ENCODE measurements at places on chromosomes 5 and 9.
A peak's percentile ranks its signal among the peaks of the same experiment; 100 is the strongest.

GRCh38 chr9:114681594-114682332 lies at the start of gene TEX48:
Gene TEX48, minus strand, starts transcription at chr9:114682192. Its CDS starts 10,469 bp downstream, at chr9:114671723.
- DNase-seq: peak; percentile 85

DNA sequence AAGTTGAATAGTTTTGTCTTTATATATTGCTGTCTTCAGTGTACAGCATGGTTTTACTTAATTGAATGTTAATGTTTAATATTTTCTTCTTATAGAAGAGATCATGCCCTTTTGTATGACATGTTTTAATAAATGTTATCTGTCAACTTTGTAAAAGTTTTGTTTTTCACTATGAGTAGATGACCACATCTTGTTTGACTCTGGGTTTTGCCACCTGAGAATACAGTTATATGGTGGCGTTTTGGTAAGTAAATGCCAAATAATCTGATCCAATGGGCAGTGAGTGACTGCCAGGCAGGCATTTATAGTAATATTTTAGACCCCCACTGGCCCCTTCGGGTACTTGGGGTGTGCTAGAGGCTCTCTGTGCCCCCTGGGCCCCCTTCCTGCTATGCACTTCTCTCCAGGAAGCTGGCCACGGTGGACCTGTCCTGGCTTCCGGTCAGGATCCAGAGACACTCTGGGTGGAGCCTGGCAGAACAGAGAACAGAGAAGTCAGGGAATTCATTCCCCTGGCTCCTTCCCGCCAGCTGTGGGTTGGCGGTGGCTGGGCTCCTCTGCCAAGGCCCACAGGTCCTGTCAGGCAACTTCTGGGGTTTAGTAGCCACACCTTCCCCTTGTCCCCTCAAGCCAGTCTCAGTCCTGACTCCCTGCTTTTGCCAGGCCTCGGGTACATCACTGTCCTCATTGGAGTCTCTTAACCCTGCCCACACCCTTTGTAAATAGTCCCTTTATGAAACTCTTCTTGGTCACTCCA lies 22.2 kb upstream of the ZBTB34 start:
- DNase-seq: no peak

DNA sequence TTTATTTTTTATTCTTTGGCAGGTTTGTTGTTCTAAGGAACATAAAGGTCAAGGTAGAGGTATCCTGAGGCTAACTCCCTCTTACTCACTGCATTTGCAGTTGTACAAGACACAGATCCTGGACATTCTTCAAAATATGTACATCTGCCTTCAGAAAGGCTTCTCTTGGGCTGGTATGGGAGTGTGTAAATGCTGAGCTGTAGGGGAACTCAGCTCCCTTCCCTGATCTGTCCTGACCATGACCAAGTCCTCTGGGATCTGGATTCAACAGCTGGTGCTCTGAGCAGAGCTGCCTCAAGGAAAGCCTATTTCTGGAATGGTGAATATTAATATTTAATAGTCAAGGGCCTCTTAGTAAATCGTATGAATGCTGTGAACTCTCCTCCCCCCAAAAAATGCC lies 117.4 kb downstream of the PRKACG start:
- no peak for DNase-seq

DNA sequence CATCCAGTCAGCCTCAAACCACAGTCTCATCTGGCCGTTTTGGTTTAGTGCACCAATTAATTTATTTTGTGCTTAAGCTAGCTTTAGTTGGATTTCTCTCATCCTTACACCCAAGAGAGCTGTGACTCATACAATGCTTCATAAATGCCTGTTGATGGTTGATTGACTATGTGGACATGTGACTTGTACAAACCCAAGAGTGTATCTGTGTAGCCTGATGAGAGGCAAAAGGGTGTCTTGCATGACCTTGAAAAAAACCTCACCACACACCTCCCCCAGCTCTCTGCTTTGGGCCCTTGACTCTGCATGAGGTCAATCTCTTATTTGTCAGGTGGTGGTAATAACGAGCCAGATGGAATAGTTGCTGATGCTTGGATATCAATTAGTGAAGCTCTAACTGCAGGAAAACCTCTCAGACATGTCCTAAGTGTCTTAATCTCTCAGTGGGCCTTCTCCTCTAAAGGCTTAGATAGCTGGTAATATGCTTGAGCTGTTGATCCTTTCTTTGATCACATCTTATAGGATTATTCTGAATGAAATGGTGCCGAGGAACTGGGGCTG lies 10.6 kb upstream of the GLRA1 start:
- no peak for DNase-seq

DNA sequence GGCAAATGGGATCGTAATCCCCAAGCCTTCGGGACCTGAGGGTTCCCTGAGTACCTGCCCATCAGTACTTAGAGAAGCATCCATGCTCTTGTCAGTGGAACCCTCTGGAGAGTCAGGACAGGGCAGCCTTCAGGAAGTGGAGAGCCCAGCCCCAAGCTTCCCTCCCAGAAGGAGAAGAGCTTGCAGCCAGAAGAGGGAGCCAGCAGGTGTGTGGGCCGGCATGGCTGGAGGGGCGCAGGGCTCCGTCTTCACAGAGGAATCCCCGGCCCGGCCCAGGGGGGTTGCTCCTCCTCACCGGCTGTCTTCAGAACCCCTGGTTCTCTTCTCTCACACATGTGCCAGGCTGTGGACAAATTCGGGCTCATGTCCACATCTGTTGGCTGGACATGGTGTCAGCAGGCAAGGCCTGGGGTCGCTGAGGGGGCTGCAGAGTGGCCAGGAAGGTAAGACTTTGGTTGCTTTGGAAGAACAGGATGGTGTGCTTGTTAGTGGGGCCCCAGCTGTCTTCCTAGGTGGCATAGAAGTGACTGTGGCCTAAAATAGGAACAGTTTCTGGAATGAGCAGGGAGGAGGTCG lies 58.9 kb upstream of the RXRA start:
- DNase-seq: no peak

- DNase-seq: no peak
Measured at GRCh38 chr5:149445739-149446369, 66.8 kb upstream of the IL17B start.

DNA sequence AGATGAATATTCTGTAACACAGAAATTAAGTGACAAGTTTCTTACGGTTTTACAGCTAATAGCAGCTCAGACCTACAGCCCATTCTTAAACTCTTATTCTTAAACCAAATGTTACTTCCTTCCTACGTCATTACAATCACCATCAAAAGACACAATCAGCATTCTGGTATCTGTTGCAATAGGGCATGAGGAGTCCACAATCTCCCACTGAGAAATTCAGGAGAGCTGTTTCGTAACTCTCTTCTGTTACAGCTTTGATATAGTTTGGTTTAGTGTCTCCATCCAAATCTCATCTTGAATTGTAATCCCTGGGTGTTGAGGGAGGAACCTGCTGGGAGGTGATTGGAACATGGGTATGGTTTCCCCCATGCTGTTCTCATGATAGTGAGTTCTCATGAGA lies 163.4 kb downstream of the GAS1 start:
- DNase-seq: no peak

GRCh38 chr9:97853844-97854695 lies 1.0 kb downstream of the FOXE1 start:
- peak; percentile 59 for DNase-seq

DNA sequence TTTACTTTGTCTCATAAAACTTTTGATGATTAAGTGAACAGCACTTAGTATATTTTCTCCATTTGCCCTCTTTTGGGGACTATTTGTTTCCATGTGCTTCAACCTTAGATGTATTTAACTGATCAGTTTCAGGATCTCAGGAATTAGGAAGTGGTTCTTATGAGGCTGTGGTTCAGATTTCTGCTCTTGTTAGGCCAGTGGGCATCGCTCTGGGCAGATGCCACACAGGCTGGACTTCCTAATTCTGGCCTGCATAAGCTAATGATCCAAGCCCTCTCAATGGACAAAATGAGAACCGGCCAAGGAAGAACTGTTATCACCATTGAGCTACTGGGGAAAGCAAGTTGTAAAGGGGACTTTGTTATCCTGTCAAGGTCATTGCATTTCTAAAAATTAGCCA lies 6.9 kb downstream of the ARHGAP26 start:
- no peak for DNase-seq

DNA sequence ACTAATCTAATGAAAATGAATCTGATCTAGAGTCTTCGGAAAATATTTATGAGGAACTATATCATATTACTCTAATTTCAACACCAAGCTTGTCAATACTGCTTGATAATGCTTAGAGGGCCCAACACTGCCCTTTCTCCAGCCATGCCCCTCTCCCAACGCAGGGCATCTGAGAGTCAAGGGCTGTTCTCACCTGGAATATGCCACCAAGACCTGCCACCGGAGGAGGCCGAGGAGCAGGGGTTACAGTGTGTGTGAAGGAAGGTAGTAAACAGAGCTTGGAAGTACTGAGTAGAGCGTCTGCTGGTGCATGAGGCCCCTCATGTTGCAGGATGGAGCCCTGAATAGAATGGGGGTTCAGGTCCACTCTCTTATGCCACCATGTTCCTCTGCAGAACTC lies 301.3 kb upstream of the MPDZ start:
- no peak for DNase-seq

DNA sequence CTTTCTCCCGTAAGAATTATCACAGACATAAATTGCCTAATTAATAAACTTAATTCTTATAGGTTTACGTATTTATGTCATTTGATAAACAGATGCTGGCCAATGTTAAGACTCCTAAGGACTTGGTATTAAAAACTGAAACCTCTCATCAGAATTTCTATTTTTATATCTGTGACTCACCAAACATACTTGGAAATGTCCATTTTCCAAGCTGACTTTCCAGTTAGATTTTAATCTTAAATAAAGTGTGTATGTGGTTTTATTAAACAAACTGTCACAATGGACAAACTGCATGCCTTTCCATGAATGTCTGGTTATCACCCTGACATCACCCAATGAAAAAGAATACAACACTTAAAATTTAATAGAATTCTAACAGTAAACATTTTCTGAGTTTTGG lies 12.6 kb upstream of the COL23A1 start:
- DNase-seq: no peak

DNA sequence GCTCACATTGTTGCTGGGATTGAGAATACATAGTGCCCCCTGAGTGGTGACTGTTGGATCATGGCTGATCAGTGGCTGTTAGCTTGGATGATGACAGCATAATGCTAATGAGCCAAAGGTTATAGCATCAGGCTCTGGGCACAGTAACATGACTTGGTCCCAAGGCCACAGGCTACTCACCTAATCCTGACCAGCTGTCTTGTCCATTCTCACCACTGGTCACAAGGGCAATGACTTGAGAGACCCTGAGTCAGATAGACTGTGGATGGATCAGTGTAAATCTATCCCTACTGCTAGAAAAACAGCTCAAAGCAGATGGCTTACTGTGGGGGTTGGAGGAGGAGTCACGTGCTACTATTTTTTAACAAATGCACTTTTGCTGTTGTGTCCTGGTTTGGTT lies 74.7 kb downstream of the AOPEP start:
- DNase-seq: no peak

DNA sequence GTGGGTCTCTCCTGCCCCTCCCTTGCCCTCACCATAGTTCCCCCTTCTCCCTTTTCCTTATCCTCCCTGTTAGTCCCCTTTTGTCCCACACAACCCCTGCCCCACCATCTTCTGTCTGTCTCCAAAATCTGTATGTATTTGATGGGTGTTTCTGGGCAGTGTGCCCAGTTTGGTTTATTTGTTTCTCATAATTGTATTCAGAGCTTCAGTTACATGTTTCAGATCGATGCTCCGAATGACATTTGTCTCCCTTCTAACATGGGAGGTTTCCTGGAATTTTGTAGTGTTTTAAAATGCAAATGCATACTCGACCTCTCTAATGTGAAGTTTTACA lies 22.2 kb downstream of the FBXL7 start:
- DNase-seq: no peak

DNA sequence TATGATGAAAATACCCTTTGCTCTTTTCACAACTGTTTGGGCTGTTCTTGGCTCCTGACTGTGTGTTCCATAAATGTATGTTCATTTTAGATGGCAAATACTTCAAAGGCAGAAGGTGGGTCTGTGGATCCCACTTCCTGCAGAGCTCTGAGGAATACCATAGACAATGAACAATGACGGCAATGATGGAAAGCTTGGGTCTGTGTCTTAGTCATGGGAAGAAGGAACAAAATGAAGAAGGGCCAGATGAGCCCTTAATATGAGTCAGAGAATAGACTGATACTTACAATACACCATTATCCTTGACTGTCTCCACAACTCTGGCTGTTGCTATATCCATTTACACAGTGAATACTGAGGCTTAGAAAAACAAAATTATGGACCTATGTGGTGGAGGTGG lies 126.0 kb downstream of the SLIT3 start:
- DNase-seq: no peak

- no peak for DNase-seq
Measured at GRCh38 chr5:159911349-159911748, 4.9 kb upstream of the ADRA1B start.

DNA sequence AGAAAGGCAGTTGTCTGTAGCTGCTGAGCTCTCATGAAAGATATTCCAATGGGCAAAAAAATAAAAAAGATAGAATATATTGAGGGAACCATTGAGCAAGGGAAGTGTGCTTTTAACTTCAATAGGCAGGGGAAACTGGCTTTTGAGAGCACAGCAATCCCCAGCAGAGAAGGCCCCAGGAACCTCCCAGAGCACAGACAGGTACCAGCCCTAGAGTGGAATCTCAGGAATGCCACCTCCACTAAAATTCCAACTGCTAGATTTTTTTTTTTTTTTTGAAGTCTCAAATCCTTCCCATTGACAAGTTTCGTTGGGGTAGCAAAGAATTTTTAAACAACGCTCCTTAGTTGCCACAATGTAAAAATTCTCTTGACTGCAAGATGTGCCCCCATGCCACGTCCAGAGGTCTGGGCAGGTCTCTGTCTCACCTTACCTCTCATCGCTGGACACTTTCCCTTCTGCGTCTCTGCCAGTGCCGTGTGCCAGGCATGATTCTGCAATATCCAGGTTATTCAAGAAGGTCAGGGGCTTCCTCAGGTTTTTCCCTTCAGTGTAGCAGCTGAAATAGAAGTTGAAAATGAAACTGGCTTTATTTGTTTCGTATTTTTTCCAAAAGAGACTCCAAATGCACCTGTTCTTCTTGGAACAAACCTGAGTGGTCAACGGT lies 64.2 kb upstream of the IRX1 start:
- DNase-seq: no peak

- no peak for DNase-seq
Measured at GRCh38 chr5:66041627-66042026, 102.5 kb upstream of the SREK1 start.

- DNase-seq: no peak
Measured at GRCh38 chr5:106172681-106173532, 1497.8 kb downstream of the EFNA5 start.

DNA sequence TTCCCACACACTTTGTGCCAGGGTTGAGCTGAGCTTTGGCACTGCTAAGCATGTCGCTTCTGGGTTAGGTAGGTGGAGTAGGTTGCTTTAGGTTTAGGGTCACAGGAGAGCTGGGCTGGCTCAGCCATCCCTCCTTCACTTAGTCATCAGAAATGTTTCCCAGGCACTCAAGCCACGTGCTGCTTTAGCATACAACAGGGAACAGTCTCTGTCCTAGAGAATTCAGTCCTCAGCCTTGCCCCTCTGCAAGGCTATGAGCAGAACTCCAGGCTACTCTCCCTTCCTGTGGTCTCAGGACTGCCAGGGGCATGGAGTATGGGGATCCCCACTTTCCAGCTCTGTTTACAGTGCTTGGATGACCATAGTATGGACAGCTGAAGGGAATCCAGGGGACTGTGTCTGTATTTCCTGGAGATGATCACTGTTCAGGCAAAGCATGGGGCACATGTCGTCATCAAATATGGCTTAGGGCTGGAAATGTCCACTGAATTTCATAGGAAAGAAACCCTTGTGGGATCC lies 7.5 kb upstream of the ANKRD33B start:
- no peak for DNase-seq

GRCh38 chr5:27124590-27124989 lies 86.2 kb upstream of the CDH9 start:
- DNase-seq: no peak

GRCh38 chr9:21510806-21511205 lies 28.7 kb upstream of the IFNE start:
- no peak for DNase-seq

- peak; percentile 3 for DNase-seq
Measured at GRCh38 chr9:23590276-23591000, 235.6 kb downstream of the ELAVL2 start.

Measured in CD4-positive, alpha-beta T cell treated with Interleukin-10 for 1 hour (primary cell).